NCI-H69 (cell line): ENCODE measurements at places on chromosomes 7 and 10.

DNA sequence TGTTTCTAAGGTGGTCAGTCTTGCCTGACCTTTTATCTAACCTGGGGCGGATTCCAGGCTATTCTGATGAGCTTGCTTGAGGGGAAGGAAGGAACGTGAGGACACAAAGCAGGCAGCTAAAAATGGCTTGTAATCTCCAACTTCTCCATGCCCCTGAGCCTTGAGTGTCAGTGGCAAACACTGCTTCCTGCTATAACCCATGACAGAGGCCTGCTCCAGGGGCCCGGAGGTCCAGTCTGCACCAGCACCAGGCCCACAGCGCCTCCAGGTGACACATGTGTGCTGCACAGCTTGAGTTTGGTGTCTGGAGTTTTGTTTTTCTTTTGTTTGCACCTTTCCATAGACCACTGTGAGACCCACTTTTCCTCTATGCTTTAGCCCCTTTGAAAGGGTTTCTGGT is 207.9 kb downstream of the PAXIP1 start:
- DNase-seq: peak; percentile 10

GRCh38 chr10:118729641-118730258 is 25.0 kb downstream of the CACUL1 start:
- peak; percentile 7 for DNase-seq

- no peak for DNase-seq
Observed at GRCh38 chr10:79941146-79941545, 7.8 kb downstream of the SFTPD start.

- DNase-seq: no peak
Observed at GRCh38 chr10:33739031-33739430, 404.6 kb upstream of the NRP1 start.

DNA sequence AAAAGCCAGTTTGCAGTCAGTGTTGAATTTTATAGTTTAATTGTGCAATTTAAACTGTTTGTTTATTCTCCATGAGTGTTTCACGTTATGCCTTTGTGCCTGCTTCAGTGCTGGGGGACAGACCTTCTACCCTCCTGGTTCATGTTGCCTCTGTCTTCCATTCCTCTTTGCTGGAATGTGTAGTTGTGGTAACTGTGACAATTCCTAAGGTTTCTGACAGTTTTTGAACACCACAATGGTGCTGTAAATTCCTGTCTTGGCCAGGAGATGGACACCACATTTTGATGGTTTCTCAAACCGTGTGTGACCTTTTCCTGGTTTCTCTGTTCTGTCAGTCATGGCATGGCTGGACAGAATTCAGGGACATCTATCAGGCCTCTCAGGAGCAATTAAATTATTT is 201.7 kb downstream of the BICC1 start:
- DNase-seq: no peak

DNA sequence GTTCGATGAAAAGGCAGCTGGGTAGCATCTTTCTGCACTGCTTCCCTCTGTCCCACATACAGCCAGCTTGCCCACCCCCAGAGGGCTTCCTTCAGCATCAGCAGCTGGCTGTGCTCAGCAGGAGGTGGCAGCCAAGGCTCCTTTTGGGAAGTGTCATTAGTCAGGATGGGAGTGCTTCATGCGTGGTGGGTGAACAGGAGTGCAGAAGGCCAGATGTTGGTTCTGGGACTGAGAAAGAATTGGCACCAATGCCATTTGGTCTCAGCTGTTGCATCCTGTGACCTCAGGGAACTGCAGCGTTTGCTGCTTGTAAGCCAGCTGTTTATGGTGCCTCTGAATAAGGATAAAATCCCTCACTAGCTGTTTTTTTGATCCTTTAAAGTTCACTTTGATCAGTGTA is 131.1 kb upstream of the SORCS3 start:
- peak; percentile 45 for DNase-seq
